Stimulated activated CD4-positive, alpha-beta T cell treated with anti-CD3 and anti-CD28 coated beads, Interleukin-1b, Interleukin-23, amount 100 ng/mL, for 24 hours (primary cell): ENCODE measurements at places on chromosomes 7 and 10.

- no peak for DNase-seq
Observed at GRCh38 chr7:127253281-127254162, 781 bp upstream of the GRM8 start.

- DNase-seq, result no peak
Observed at GRCh38 chr10:10223131-10223530, 794.5 kb upstream of the CELF2 start.

DNA sequence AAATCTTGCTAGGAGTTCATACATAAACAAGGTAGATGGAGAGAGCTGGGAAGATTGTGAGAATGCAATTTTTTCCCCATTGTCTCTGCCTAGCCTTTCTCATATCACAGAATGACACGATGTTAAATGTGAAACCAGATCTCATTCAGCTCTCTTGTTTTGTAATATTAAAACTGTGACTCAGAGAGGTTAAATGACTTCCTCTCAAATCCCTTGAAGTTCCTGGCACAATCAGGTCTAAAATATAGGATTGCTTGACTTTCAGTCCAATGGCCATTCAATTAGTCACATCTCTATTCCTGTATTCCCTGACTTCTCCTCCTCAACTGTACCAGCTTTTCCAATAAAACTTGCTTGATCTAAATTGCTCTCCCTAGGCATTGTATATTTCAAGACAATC lies 3.1 kb downstream of the ANKRD22 start:
- DNase-seq, result no peak

GRCh38 chr10:27258838-27259812 lies 18.5 kb upstream of the ACBD5 start:
- no peak for DNase-seq

DNA sequence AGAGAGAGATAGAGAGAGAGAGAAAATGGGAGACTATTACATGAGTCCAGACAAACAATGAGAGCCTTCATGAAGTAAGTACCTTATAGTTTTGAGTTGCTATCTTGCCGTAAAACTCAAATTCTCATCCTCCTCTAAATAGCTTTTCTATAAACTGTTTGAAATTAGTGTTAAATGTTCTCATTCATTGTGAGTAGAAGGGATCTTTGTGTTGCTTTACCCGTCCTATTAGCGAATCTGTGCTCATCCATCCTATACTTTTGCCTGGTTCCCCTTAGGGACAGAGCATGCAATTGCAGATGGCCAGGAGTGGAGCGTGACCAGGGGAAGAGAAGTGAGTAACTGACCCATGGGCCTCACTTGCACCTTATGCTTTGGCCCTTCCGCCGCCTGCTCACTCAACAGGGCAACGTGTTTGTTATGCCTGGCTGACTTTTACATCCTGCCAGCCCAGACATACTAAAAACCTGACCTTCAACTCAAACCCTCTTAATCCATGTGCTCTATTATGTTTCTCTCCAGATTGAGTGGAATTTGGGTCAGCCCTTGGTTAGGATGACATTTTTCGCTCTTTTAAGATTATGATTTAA lies 244.2 kb upstream of the YAE1 start:
- DNase-seq, result no peak

DNA sequence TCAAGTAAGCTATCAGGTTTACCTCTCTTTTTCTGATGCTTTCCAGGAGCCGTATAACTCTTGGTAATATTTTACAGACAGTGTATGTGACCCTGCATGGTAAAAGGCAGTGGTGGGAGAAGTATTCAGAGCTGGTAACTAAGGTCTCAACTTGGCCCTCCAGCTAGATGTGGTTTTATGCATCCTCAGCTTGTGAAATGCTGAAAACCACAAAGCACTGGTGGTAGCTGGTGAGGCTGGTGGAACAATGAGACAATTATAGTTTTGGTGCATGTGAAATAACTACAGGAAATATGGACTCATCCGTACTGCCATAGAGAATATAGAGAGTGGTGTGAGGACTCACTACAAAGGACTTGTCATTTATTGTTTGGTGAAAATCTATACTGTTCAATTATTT lies 383.0 kb upstream of the PCDH15 start:
- DNase-seq, result no peak

GRCh38 chr10:113045147-113046055 lies 95.4 kb downstream of the TCF7L2 start:
- DNase-seq, result no peak

- peak; percentile 95 for DNase-seq
Observed at GRCh38 chr7:140924821-140925421, at the start of gene BRAF. Gene BRAF, minus strand, starts transcription at chr7:140924929. Its CDS starts 226 bp downstream, at chr7:140924703.

GRCh38 chr7:80449836-80450235 lies 62.0 kb downstream of the GNAT3 start:
- no peak for DNase-seq

DNA sequence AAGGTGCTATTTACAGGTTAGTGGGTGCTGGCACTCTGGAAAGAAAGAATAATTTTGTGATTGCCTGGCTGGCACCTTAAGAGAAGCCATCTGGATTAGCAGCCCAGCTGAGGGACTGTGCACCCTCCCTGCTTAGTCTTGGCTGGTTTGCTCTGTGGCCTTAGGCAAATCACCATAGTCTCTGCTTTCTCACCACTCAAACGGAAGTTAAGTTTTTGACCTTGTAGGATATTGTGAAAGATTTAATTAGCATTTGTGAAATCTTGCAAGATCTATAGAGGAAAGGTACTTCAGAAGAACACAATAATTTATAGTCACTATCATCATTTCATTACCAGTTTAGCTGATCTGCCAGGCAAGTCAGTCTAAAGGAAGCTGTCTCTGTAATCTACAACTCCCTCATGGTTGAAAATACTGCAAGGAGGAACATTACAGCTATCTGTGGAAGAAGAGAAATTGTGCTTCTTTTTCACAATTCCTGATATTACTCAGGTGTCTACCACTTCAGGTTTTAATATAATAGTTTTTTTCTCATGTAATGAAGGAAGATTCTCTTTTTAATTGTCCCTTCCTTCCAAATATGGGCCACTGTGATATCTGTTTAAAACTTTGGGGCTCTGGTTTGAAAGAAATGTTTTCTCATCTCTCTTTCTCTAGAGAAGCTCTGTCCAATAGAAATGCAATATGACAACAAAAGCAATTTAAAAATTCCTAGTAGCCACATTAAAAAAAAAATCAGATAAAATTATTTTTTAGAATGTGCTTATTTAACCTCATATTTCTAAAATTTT lies 219.6 kb downstream of the PTEN start:
- no peak for DNase-seq
